ENCODE measurements at places on chromosomes 1 and 21.

DNA sequence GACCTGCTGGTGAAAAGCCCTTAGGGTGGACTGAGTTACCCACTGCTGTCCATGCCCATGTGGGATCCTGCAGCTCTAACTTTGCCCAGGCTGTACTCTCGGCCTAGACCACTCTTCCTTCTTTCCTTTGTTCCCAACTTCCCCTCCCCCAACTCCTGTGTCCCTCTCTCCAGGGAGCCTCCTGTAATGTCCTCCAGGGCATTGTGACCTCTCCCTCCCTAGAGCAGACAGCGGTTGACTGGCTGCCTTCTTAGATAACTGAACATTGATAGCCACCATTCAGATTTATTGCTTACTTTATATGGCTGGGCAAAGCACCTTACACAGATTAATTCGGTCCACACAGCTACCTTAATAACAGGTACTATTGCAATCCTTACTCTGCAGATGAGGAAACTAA is 5.0 kb downstream of the RUNX1 start:
- no peak for DNase-seq

DNA sequence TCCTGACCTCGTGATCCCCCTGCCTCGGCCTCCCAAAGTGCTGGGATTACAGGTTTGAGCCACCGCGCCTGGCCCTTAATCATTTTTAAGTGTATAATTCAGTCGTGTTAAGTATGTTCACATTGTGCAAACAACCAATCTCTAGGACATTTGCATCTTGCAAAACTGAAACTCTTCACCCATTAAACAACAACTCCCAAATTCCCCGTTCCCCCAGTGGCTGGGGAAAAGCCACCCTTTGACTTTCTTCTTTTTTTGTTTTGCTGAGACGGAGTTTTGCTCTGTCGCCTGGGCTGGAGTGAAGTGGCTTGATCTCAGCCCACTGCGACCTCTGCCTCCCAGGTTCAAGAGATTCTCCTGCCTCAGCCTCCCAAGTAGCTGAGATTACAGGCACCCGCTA is 6.5 kb upstream of the THEMIS2 start:
- DNase-seq: no peak

DNA sequence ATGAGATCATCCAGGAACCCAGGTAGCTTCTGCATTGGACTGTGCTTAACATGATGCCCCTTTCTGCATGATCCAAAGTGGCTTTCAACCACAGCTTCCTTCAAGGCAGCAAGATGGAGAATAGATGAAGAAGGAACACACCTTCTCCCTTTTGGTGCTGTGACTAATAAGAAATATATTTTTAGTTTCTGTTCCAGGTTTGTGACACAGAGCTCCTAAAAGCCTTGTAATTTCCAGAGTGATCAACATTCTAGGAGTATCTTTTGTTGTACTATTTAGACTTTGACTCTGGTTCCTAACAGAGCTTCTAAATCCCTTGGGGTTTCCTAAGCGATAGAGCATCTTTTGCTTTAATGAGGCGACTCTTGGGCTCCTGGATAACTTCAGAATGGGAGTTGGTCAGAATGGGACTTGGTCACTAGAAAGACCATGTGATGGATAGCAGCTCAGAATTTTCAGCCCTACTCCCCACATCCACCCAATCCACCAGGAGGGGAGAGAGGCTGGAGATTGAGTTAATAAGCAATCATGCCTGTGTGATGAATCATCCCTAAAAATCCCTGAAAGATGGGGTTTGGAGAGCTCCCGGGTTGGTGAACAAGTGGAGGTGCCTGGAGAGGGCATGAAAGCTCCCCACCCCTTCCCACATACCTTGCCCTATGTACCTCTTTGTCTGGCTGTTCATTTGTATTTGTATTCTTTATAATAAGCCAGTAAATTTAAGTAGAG is 134.8 kb downstream of the FGGY start:
- no peak for DNase-seq

GRCh38 chr1:3002349-3003038 is 18.8 kb upstream of the ACTRT2 start:
- no peak for DNase-seq

- DNase-seq: no peak
These were observed 129.9 kb downstream of the SLC30A10 start for GRCh38 chr1:219798283-219799030.
